Neural progenitor cell (in vitro differentiated cells): ENCODE measurements at places on chromosomes 7 and 10. TPM values are rescaled to one million over a fixed set of nuclear protein-coding genes. Genes with fewer than 3 reads are reported as not detected.

Gene AKR1C4
- not detected in 2 replicates for total RNA-seq

Gene CFTR
- total RNA-seq: 0.06 and 0.15 TPM in 2 replicates

Gene KNDC1
- 1.8 and 5.6 TPM in 2 replicates for total RNA-seq

Gene KDM7A
- total RNA-seq: 10.5 and 13.6 TPM in 2 replicates

Gene ITGA8
- total RNA-seq: 0.15 TPM in 1 of 2 replicates, not detected in the other

Gene CCDC136
- 93.6 and 115 TPM in 2 replicates for total RNA-seq

Gene CLCN1
- total RNA-seq: not detected in 2 replicates

Gene RASA4B
- total RNA-seq: 0.99 and 3.9 TPM in 2 replicates

Gene GHRHR
- total RNA-seq: not detected in 2 replicates

Gene ZDHHC4
- 75.9 and 102 TPM in 2 replicates for total RNA-seq

Gene GPR26
- not detected in 2 replicates for total RNA-seq

Gene MCM7
- 206 and 297 TPM in 2 replicates for total RNA-seq

Gene ARL5B
- 73.5 and 108 TPM in 2 replicates for total RNA-seq
